ENCODE measurements at places on chromosomes 7 and 10.

- DNase-seq: no peak
Observed at GRCh38 chr10:126417220-126417825, 29.0 kb upstream of the ADAM12 start.

DNA sequence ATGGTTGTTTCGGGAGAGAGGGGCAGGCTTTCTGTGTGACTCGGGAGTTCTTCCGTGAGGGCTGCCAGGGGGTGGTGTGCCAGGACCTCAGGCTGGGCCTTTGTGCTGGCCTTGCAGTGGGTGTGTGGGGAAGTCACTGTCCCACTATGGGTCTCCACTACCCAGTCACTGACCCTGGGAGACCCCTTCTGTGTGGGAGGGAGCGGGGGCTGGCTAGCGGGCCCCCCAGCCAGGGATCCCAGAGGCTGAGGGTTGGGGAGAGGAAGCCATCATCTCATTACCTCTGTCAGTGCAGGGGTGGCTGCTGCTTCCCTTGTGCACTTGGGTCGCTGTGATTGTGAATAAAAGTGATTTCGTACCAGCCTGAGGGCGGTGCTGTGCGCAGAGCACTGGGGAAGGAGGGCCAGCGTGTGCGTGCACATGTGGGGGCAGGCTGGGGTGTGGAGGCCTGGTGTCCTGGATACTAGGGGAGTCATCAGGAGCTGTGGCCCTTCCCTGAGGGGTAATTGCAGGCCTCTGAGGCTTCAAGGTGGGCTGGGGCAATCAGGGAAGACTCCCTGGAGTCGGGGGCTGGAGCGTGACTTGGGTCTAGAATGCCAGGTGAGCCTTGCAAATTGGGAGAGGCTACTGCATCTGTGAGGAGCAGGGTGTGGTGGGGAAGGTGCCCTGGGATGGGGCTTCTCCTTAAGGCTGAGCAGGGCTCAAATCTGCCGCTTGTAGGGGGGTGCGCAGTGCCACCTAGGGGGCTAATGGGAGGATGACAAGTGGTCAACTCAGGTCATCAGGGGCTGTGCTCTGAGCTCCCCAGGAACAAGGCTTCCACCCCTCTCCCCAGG is 98.9 kb downstream of the NEURL1 start:
- DNase-seq: peak; percentile 42

DNA sequence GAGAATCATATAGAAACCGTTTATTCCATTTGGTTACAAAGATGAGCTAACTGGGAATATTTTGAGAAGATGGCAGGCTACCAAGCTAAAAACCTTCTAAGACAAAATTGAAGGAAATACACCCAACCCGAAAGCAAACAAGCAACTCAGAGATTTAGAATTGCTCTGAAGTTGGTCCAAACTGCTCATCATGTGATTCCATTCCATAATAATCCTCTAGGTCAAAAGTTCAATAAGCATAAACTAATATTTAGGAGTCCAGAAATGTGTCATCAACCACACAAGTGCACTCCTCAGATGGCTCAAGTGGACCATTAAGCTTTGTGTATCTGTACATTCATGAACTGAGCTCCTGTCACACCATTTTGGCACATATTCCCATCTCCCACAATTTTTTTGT is 28.7 kb downstream of the DGKI start:
- DNase-seq: no peak

- no peak for DNase-seq
Observed at GRCh38 chr10:79102498-79102874, 33.7 kb downstream of the ZMIZ1 start.

GRCh38 chr10:68139448-68140272 is 30.4 kb downstream of the MYPN start:
- no peak for DNase-seq

DNA sequence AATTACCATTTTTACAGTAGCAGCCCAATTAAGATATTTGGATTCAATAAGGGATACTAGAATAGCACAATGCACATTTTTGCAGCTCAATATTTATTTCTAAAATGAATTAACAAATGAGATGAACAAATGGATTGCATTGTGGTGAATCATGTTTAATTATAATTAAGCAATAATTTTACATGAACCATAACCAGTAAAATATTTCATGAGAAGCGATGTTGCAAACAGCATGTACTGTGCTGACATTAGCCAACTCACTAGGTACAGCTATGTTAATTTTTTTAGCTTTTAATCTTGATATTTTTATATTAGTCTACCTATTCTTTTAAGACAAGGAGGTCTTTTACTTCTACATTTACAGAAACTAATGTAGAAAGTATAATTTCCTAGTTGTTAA is 399.1 kb upstream of the AKR1E2 start:
- DNase-seq: no peak

DNA sequence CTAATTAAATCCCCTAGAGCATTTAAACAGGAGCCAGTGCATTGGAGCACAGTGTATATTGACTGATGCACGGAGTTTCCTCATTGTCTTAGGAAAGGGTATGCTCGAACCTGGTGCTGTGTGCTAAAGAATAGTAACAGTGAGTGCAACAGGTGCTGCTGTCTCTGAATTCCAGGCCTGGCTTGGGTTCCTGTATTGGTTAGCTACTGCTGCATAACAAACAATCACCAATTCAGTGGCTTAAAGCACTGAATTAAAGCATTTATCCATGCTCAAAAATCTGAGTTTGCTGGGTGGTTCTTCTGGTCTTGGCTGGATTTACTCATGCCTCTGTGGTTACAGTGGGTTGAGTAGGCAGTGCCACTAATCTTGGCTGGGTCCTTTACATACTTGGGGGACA is 1.8 kb upstream of the PNLIPRP1 start:
- DNase-seq: no peak

GRCh38 chr7:159192725-159193453 is 48.2 kb upstream of the VIPR2 start:
- DNase-seq: peak; percentile 4

DNA sequence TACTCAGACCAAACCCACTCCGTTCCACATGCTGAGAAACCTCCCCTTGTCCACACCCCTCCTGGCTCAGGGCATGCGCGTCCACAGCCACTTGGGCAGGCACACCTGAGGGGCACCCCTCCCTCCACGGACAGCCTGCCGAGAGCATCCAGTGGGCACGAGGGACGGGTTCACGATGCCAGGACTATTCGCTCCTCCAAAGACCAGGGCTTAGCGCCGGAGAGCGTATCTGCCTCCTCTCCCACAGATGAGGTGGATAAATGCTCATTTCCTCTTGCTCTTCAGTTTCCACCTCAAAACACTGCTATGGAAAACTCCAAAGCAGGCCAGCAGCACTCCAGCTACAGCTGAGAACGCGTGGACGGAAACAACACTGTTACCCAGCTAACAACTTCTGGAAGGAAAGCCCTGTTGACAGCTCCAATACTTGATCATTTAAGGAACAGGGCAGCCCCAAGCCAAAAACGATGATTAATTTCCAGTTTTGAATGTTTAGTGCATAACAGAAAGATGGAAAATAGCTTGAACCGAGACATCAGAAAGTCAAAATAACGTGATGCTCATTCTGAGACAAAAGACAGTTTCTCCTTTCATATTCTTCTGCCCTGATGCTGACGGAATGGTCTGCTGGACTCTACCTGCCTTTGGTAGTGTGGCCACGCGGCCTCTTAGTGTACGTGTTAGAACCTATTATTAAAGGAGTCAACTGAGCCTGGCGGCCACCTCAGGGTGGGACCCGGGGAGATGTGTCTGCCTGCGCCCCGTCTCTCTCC is 204.7 kb downstream of the DNAJB6 start:
- DNase-seq: no peak

DNA sequence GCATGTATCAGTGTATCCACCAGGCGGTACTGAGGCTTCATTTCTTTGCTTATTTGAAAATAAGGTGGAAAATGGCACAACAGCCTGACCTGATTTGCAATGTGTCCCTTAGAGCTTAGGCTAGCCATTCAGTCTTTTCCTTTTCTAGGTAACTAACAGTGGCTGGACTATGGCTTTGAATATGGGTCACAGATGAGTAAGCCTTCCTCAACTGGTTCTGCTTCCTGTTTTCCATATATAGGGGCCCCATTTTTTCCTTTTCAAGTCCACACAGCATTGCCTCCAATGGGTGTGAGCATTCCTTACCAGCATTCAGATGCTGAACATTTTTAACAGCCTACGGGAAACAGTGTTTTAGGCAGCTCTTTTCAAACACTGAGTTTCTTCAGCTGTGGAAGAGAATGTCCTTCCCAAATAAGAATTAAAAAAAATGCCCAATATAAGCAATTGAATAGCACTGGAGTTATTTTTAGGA is 3.9 kb upstream of the ITGB1 start:
- DNase-seq: no peak

- DNase-seq: no peak
Observed at GRCh38 chr7:17600340-17600752, 301.9 kb downstream of the AHR start.

DNA sequence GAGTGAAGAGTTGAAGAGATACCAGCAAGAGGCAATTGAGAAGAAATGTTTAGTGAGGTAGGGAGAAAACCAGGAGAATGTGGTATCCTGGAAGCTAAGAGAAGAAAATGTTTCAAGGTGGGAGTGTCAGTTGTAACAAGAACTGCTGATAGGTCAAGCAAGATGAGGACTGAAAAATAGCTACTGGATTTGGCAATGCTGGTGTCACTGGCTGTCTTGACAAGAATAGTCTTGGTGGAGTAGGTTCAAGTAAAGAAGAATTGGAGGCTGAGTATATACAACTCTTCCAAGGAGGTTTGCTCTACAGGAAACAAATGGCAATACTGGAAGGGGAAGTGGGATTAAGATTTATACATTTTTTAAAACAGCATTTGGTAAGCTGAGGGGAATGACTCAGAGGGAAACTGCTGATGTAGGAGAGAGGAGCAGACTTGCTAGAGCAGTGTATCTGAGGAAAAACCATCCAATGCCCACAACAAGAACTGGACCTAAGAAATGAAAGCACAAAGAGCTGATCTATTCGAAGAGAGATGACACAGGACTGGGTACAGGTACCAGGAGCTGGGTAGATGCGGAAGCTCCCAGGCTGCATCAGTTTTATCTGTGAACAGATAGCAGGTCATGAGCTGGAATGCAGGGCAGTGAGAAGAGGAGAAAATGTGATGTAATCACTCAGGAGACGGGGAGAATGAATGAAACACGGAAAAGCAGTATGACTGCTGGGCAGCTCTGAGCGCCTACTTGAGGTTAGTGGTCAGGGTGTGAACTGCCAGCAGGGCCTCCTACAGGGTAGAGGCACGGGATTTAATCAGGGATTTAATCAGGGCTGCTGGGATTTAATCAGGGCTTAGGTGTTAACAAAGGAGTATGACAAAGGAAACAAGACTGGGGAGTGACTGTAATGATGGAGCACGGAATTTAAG is 34.5 kb downstream of the FAM25A start:
- no peak for DNase-seq

- no peak for DNase-seq
Observed at GRCh38 chr7:31420948-31421347, 80.4 kb upstream of the NEUROD6 start.

DNA sequence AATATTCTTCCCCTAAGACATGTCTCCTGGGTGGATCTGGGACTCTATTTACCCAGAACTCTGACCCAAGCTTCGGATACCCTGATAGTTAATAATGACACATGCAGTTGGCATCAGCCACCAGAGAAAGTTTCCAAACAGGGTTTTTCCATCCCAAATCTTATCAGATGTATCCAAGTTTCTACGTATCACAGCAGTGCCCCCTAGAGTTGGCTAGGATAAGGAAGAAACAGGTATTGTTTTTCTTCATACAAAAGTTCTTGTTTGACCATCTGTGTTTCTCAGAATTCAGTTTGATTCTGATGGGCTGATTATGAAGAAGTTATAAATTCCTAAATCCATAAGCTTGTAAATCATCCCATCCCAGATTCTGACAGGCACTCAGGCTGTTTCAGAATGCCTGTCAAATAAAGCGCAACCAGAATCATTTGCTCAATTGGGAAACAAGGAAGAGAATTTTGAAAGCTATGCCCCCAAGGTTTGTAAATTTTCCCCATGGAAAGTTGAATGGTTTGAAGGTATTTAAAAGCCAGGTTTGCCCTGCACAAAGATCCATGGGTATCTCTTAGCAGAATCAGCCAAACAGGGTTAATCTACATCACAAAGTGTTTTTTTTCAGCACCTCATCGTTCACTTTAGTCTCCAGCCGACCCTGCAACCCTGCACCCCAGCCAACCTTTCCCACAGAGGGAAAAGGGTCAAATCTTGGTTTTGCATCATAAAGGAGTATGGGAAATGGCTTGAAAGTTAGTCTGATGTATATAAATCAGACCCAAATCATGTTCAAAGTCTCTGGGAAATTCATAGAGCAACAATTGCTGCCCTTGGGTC is 47.4 kb downstream of the NRAP start:
- DNase-seq: no peak

DNA sequence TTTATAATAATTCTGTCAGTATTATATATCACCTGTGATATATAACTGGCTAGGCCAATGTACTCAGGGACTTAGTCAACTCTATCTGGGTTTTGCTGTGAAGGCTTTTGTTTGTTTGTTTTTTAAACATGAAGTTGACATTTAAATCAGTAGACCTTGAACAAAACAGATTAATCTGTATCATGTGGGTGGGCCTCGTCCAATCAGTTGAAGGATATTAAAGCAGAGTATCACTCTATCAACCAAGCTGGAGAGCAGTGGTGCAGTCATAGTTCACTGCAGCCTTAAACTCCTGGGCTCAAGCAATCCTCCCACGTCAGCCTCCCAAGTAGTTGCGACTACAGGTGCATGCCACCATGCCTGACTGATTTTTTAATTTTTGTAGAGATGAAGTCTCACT is 870.2 kb downstream of the TYW1 start:
- DNase-seq: no peak

- peak; percentile 72 for DNase-seq
Observed at GRCh38 chr7:44580945-44581878, 819 bp downstream of the TMED4 start.

- no peak for DNase-seq
Observed at GRCh38 chr10:28111712-28112111, 112.8 kb upstream of the ODAD2 start.

- peak; percentile 10 for DNase-seq
Observed at GRCh38 chr10:112951359-112952281, 1.6 kb downstream of the TCF7L2 start.

GRCh38 chr7:144035385-144035784 is 13.4 kb upstream of the OR2A5 start:
- DNase-seq: no peak

GRCh38 chr10:26557641-26558014 is 119.5 kb downstream of the APBB1IP start:
- DNase-seq: no peak

- no peak for DNase-seq
Observed at GRCh38 chr10:93926613-93927012, 32.8 kb downstream of the SLC35G1 start.

DNA sequence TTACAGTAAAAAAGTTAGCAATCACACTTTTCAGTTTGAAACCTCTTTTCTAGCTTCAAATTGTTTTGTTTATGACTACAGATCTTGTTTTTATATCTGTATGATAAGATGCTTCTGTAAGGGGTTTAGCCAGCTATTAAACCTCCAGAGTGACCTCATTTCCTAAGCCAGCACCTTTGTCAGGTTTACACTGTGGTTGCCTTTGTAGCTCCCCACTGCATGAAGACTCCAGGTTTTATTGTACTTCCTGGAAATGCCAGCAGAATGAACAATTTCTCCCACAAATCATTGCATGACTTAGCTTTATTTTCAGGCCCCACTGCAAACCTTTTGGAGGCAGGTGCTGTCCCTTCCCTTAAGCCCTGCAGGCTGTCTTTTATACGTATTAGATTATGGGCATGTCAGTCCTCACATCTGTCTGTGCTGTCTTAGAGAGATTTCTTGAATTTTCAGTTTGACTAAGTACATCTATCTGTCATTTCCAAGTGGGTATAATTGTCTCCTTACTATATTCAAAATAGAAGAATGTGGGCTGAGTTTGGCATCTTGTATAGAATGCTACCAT is 8.2 kb upstream of the AGR3 start:
- DNase-seq: no peak

- no peak for DNase-seq
Observed at GRCh38 chr10:67075491-67075971, 149.7 kb downstream of the LRRTM3 start.

GRCh38 chr7:11689096-11689495 is 142.9 kb downstream of the THSD7A start:
- DNase-seq: no peak

Measured in MM.1S (cell line).